ENCODE measurements at places on chromosomes 1 and 21.

GRCh38 chr1:47764461-47765046 lies 232.6 kb downstream of the TRABD2B start:
- no peak for DNase-seq

DNA sequence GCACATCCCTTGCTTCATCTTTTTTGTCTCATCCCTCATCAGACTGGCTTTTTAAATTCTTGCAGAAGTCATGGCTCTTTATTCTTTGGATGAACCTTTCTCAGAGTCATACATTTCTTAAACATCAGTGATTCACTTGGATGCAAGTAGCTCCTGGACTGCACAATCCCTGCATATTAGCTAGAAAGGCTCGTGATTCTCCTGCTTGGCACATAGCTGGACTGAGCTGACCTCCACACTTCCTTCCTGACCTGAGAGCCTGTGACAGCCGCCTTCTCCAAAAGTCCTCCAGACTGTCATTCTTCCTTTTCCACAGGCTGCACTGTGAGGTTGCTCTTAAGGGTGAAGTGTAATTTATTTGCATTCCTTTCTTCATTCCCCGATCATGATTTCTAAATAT lies 109.4 kb downstream of the RGL1 start:
- no peak for DNase-seq

DNA sequence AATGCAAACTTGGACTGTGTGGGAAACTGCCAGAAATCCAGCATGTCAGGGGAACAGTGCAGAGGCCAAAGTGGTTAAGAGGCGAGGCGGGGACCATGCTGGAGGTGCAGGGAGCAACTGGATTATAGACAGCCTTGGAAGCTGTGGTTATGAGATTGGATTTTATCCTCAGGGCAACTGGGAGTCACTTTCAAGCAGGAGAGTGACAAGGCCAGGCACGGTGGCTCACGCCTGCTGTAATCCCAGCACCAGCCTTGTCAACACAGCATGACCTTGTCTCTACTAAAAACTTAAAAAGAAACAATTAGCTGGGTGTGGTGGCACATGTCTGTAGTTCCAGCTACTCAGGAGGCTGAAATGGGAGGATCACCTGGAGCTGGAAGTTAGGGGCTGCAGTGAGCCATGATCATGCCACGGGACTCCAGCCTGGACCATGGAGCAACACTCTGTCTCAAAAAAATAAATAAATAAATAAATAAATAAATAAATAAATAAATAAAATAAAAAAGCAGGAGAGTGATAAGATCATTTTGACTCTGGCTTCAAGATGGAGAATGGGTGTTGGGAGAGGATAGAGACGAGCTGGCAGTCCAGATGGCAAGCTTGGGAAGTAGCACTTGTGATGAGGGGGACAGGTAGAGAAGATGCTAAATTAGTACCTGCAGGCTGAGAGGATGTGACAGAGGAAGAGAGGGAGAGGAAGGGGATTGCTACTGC lies 3.5 kb downstream of the HAPLN2 start:
- no peak for DNase-seq

- DNase-seq = no peak
Measured at GRCh38 chr1:8443558-8444194, 125.8 kb downstream of the SLC45A1 start.

GRCh38 chr1:94925561-94926125 lies 1.3 kb downstream of the CNN3 start:
- no peak for DNase-seq

- DNase-seq = no peak
Measured at GRCh38 chr1:57019236-57019839, 53.5 kb upstream of the C8B start.

- no peak for DNase-seq
Measured at GRCh38 chr1:32142446-32143301, 34.8 kb downstream of the KPNA6 start.

GRCh38 chr1:220077887-220078286 lies 11.7 kb downstream of the BPNT1 start:
- no peak for DNase-seq

GRCh38 chr1:33302325-33302724 lies 18.6 kb downstream of the A3GALT2 start:
- no peak for DNase-seq

GRCh38 chr1:43279666-43280065 lies 5.7 kb downstream of the C1orf210 start:
- no peak for DNase-seq

GRCh38 chr1:46556822-46557221 lies 5.4 kb upstream of the KNCN start:
- DNase-seq = no peak

DNA sequence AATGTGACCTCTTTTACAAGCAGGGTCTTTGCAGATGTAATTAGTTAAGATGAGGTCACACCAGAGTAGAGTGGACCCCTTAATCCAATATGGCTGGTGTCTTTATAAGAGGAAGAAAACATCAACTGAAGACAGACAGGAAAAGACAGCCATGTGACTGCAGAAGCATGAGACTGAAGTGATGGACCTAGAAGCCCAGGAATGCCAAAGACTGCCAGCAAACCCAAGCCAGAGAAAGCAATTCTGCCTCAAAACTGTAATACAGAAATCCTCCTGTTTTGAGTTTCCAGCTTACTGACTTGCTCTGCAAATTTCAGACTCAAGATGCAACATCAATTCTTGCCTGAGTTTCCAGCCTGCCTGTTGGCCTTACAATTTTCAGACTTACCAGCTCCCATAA lies 17.3 kb downstream of the ENAH start:
- no peak for DNase-seq

DNA sequence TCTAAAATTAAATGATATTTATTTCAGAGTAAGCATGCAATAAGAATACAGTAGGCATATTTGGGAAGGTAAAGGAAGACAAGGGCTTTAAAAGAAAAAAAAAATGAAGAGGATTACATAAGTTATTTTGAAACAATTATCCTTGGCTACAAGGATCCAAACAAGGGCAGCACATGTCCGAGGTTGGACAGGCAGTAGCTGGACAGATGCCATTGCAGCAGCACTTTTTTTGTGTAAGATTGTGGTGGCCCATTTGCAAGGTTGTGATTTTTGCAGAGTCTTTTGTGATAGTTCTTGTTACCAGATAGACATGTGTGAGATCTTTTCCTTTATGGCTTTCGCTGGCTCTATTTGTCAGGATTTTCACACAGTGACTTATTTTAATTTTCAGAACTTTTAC lies 89.4 kb upstream of the COG2 start:
- no peak for DNase-seq

Data from activated CD4-positive, CD25-positive, alpha-beta regulatory T cell treated with anti-CD3 and anti-CD28 coated beads, Interleukin-2, amount 50 U/mL, for 16 hours (primary cell).